ENCODE measurements at places on chromosomes 1 and 21.
A peak's percentile ranks its signal among the peaks of the same experiment; 100 is the strongest.

GRCh38 chr1:16905110-16905867 lies 9.5 kb downstream of the RNU1-2 start:
- no peak for DNase-seq

DNA sequence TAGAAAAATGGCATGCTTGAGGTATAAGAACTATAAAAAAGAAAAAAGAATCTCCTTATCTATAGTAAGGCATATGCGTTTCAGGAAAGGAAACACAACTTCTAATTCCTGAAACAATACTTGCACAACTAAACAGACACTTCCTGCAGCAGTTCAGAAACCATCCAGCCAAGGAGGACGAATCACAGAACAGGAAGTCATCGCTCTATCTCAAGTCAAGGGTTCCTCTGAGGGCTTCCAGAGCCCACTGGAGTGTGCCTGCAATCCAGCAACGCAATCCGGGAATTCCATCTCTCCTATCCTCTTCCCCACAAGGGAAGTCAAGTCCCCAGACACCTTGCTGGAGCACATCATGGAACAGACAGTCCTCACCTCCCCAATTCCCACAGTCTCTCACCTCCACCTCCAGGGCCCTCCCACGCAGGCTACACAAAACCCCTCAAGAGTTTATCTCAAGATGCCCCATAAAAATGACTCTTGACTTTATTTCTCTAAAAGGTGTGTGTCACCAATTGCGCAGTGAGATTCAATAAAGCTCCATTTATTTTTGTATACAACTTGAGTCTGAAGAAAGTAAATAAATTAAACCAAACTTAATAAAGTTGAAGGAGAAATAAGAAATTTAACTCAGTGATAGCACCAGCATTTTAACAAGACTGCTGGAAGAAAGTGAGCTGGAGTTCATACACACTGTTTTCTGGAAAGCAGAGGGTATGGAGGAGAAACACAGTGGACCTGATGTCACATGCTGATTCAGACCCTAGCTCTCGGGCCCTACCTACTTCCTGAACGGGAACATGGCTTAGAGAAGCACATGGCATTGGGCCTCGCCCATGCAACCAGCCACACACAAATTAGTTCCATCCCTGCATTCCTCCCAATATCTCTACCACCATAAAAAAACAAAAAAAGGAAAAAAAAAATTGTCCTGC lies 39.9 kb downstream of the SIPA1L2 start:
- DNase-seq = no peak

DNA sequence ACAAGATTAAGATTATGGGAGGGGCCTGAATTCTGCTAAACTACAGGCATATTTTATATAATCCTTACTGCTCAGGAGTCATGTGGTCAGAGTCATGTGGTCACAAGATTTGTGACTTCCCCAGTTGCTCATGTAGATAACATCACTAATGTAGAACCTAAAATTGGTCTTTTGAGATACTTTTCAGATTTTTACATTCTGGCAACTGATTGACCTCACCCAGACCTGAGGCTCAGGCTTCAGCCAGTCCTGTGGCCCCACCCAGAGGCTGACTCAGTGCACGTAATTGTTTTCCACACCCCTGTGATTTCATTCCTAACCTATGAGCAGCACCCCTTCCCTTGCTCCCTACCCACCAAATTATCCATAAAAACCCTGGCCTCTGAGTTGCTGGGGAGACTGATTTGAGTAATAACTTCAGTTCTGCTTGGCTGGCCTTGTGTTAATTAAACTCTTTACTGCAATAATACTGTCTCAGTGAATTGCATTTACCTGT lies 41.7 kb upstream of the ZNF326 start:
- DNase-seq = no peak

- DNase-seq = peak; percentile 72
Observed at GRCh38 chr1:223129229-223129901, 13.7 kb downstream of the TLR5 start.

GRCh38 chr1:184843732-184844495 lies 89.3 kb upstream of the EDEM3 start:
- DNase-seq = no peak

DNA sequence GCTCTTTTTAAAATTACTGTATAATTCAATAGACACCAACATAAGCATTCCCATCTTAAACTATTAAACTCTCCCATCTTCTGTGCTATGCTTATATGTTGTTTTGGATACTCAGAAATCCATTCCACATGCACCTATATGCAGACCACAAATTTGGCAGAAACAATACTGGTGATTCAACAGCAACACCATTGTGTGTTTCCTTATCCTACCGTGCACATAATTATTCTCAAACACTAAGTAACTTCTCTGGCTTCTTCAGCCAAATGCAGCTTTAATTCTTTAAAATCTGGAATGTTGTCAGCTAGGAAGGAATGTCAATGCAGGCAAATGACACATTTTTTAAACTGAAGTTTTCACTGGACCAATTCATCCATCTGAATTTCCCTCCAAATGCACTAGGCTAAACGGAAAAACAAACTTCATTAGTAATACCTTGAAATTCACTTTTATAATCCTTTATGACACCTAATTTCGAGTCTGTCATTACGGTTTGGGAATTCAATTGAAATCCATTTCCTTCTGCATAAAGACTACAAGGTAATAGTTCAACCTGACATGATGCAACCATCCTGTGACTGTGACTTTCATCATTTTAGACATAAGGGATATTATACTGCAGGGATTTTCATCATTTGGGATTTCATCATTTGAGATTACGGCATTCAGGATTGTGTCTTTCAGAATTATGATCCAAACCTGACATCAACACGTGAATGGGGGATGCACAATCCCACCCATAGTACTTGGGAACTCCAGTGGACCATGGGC lies 308.5 kb downstream of the LTN1 start:
- DNase-seq = no peak

DNA sequence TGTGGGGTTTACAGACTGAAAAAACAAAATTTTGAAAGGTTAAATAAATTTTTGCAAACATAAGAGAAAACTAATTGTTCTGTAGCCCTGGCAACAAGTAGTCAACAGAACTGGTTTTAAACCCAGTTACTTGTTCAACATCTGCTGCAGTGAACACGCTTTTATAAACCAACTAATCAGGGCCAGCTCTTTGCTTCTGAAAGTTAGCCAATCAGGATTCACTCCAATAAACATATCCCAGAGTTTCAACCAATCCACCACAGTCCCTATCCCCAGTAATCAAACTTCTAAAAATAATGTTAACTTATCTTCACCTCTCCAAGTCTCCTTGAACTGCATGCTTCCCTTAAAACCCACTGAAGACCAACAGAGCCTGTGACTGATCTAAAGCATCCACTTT lies 306.6 kb downstream of the CTH start:
- no peak for DNase-seq

- DNase-seq = no peak
Observed at GRCh38 chr21:38396325-38396724, 102.0 kb downstream of the ERG start.

- no peak for DNase-seq
Observed at GRCh38 chr1:68938051-68938666, 441.3 kb upstream of the DEPDC1 start.

GRCh38 chr1:158204458-158204827 lies 23.7 kb downstream of the CD1D start:
- DNase-seq = no peak

- no peak for DNase-seq
Observed at GRCh38 chr21:45093035-45093532, 18.7 kb downstream of the ADARB1 start.

DNA sequence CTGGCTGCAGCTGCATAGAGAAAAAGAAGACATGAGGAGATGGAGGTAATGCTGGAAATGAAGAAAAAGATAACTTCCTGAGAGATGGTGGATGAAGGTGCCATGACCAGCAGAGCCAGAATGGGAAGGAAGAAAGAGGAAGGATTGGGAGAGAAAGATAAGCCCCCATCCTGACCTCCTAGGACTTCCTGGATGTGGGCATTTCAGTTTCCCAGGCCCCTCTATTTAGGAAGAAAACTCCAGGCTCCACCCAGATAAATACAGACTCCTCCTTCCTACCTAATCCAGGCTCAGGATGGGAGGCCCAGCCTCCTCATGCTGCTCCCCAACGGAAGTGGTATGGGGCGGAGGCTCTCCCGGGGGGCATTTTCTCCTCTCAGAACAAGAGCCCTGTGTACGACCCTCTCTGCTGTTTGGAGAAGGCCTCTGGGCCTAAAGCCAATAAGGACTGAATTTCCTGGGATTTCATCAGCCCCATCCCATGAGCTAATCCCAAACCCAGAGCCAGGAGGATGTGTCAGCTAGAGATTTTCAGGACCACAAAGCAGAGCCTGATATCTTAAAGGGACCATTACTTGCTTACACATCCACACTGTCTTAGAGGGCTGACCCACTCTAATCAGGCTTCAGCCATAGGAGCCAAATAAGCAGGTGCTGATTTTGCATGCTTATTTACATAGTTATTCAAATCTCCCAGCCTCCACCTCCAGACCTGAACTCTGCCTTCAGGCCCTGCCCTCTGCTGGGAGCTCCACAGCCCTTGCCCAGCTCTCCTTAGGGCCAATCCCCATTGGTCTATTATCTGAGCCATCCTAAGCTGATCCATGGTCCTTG lies 5.1 kb upstream of the ARHGEF2 start:
- peak; percentile 88 for DNase-seq

DNA sequence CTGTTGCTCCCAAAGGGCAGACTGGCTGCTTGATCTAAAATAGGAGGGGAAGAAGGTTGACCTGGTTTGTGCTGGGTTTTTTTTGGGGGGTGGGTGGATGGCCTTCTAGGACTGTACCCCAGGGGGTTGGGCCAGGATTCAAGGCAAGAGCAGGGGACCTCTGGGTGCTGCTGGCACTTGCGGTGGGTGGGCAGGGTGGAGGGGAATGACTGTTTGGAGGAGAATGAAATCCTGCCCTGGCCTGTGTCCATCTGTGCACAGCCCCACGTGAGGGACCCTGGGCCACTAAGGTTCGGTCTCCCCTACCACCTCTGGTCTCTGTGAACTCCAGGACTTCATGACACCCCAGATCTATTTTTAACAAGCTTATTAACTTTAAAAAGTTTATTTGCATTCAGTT lies 414.2 kb downstream of the PTPRU start:
- DNase-seq = no peak

GRCh38 chr1:35097224-35097623 lies 18.0 kb downstream of the ZMYM1 start:
- DNase-seq = no peak

GRCh38 chr21:27363719-27364477 lies 397.0 kb upstream of the ADAMTS5 start:
- no peak for DNase-seq

- DNase-seq = no peak
Observed at GRCh38 chr21:46532080-46532479, 72.8 kb downstream of the S100B start.

GRCh38 chr1:237681210-237681609 lies 209.5 kb downstream of the ZP4 start:
- peak; percentile 42 for DNase-seq

GRCh38 chr1:196623079-196623478 lies 14.8 kb upstream of the KCNT2 start:
- no peak for DNase-seq

GRCh38 chr1:11342621-11343032 lies 69.6 kb downstream of the UBIAD1 start:
- peak; percentile 26 for DNase-seq

GRCh38 chr1:48001696-48002095 lies 4.5 kb upstream of the TRABD2B start:
- no peak for DNase-seq

DNA sequence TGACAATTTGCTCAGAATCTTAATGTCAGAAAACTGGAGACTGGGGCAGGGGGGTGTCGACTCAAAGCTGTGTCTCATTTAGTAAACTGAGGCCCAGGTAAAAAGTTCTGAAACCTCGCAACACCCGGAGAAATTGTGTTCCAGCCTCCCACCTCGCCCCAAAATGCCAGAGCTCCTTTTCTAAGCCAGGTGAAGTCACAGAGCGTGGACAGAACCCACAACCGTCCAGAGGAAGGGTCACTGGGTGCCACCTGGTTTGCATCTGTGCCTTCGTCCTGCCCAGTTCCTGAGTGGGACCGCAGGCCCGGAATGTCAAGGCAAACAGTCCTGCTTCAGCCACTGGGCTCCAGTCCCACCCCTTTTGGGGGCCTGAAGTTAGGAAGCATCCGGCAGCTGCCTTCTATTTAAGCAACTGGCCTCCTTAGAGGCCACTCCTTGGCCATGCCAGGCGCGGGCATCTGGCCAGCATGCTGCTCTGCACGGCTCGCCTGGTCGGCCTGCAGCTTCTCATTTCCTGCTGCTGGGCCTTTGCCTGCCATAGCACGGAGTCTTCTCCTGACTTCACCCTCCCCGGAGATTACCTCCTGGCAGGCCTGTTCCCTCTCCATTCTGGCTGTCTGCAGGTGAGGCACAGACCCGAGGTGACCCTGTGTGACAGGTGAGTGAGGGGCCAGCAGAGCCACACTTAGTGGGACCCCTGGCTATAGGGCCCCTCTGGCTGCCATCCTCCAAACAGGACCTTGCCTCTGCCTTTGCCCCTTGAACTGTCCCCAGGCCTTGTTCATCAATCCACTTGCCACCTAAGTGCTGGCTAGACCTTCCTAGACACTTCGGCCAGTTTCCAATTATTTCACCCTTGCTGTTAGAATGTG lies at the start of gene TAS1R1:
Gene TAS1R1, plus strand, starts transcription at position 401 of the 872 bp plus-strand sequence. Its CDS starts 67 bp downstream, at position 468.
- peak; percentile 51 for DNase-seq

DNA sequence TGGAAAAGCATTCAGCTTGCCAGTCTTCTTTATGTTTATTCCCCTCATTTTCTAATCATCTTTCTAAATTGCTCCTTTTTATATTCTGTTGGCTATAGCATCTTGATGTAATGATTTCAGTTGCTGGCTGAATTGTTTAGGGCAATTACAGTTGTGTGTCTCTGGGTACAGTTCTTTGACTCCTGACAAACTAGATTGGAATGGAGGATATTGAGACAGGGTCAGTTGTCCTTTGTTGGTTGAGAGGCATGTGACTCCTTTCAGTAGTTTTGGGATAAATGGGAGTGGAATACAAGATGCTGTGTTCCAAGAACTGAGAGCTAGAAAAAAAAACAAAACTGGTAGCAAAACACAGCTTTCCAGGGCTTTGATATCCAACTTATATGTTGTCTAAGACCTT lies 1.5 kb downstream of the CENPF start:
- no peak for DNase-seq

DNA sequence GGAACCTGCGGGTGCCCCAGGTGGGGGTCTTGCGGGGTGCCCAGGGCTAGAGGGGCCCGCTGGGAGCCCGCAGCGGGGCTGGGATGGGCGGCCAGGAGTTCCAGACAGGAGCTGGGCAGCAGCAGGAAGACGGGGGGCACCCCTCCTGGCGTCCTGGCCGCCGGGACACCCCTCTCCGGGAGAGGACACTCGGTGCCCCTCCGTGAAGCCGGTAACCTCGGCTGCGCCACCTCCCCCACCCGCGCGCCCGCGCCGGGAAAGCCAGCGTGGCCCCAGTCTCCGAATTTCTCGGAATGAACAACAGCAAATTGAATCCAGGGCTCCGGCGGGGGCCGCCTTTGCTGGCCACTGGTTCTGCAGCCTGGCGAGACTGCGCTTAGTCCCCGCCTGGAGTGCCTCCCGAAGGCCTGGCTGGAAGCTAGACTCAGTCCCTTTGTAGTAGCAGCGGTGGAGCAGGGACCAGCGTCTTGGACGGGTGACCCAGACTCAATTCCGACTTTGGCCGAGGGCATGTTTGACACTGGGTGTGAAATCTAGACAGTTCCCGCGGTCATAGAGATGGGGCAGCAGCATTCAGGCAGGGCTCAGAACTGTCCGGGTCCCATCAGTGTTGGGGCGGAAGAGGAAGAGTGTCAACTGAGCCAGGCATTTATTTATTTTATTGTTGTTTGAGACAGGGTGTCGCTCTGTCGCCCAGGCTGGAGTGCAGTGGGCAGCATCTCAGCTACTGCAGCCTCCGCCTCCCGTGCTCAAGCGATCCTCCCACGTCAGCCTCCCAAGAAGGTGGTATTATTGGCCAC lies 773 bp downstream of the IFNGR2 start:
- DNase-seq = peak; percentile 73

Data from hindlimb muscle (tissue), 1 donor.